ENCODE measurements at places on chromosomes 11 and 22.

- DNase-seq = peak; percentile 69
Observed at GRCh38 chr11:46367244-46367915, 14.1 kb upstream of the MDK start.

- no peak for DNase-seq
Observed at GRCh38 chr11:59573216-59573615, 42.4 kb downstream of the OSBP start.

GRCh38 chr11:134373591-134374052, 38.4 kb downstream of the B3GAT1 start:
- no peak for DNase-seq

- DNase-seq = no peak
Observed at GRCh38 chr11:65981972-65982823, 19.8 kb downstream of the EIF1AD start.

DNA sequence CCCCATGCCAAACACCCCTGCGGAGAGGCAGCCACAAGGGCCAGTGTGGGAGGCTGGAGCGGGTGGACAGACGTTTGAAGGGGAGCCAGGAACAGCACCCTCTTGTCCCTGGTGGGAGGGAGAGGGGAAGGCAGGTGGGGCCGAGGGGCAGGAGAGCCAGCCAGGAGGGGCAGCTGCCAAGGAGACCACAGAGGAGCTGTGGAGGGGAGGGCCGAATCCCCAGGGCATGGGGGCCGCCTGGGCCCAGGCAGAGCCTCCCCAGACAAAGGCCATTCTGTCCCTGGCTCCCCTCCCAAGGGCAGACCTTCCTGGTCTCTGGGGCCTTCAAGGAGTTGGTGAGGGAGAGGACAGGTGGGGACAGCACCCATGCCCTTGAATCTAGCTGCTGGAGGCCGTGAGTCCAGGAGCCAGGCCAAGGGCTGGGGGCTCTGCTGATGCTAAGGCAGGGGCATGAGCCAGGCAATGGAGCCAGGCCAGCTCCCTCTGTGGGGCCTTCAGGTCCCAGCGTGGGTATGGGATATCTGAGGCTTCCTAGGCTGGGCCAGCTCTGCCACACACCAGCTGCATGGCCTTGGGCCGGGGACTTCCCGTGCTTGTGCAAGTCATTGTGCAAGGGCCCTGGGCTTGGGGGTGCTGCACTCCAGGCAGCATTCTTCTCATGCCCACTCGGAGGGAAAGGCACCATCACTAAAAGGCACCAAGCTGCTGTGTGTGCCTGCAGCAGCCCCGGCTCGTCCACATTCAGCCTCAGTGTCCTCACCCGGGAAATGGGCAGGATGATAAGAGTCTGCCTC, 11.4 kb downstream of the EMID1 start:
- peak; percentile 2 for DNase-seq

DNA sequence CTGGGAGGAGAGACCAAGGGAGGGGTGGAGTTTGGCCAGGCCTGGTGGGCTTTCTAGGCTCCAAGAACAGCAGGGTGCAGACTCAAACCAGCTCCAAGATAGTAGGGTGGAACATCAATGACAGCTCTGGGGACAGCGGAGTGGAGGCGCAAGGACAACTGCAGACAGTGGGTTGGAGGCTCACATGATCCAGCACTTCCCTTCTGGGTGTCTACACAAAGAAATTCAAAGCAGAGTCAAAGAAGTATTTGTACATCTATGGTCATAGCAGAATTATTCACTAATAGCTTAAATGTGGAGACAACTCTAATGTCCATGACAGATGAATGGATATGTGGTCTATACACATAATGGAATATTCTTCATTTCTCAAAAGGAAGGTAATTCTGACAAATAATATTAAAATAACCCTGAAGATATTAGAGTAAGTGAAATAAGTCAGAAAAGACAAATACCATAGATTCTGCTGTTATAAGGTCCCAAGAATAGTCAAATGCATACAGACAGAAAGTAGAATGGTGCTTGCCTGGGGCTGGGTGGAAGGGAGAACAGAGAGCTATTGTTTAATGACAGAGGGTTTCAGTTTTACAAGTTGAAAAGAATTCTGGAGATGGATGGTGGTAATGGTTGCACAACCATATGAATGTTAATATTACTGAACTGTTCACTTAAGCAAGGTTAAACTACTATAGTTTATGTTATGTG, 5.5 kb upstream of the GAB4 start:
- DNase-seq = no peak

DNA sequence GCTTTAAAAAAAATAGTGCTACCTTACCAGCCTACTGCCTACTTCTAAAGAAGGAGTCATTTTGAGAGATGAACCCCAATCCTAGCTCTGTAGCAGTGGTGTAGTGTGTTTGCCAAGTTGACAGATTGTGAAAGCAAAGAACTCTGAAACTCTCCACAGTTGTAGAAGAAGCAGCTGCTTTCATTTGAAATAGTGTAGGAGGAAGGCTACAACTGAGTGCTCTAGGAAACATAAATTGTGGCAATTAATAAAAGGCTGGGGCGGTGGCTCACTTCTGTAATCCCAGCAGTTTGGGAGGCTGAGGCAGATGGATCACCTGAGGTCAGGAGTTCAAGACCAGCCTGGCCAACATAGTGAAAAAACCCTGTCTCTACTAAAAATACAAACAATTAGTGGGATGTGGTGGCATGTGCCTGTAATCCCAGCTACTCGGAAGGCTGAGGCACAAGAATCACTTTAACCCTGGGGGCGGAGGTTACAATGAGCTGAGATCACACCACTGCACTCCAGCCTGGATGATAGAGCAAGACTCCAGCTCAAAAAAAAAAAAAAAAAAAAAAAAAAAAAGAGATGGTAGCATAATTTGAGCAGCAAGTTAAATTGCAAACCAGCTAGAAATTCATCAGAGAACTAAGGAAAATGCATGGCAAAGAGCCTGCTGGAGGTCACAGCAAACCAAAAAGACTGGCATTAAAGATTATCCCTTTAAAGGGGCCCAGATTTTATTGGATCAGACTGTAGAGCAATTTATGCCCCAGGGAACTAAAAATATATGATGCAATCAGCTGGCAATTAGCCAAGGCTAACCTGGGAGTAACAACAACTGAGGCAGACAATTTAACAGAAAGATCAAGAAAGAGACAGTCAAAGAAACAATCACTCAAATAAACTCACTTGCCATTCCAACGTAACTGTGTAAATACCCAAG, 112.6 kb downstream of the LUZP2 start:
- DNase-seq = no peak

DNA sequence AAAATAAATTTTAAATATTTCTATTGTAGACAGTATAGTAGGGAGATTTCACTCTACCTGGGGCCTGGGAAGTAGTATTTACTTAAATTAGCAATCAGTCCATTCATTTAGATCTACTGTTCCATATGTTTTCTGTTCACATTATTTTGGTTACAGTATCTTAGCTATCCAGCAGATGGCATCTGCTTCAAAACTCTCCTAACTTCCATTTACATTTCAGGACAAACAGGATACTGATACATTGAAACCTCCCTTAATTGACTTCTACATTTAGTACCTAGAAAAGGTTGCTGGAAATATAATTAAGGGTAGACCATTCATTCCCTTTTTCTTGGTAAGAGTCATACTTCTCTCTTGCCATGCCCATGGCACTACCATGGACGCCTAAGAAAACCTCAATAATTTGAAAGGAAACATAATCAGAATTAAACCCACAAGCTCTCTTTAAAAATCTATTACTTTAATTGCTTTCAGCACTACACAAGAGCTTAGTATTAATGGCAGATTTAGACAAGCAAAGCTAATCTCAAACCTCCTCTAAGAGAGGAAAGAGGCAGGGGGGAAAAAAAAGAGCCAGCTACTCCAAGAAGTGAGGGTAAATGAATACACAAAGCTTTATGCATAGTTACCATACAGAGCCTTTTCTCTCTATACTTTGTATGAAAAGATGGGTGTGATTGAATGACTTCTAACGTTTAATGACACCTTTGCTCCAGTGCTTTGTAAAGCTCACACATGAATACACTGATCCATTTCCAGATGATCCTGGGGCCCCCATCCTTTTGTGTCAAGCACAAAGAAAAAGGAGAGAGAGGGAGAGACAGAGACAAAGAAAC, 131.2 kb upstream of the MTMR2 start:
- no peak for DNase-seq

All from CD4-positive, alpha-beta T cell treated with Interferon gamma for 1 hour (primary cell).